ENCODE measurements at places on chromosomes 6 and 20. TPM values are rescaled to one million over a fixed set of nuclear protein-coding genes. Genes with fewer than 3 reads are reported as not detected.

GRCh38 chr6:92124200-92124651 is 1295.1 kb downstream of the EPHA7 start:
- DNase-seq: no peak
- no peaks in the 10 kb centered on the region for H3K36me3 ChIP-seq
- no peak overlapping the region for H3K27ac ChIP-seq

DNA sequence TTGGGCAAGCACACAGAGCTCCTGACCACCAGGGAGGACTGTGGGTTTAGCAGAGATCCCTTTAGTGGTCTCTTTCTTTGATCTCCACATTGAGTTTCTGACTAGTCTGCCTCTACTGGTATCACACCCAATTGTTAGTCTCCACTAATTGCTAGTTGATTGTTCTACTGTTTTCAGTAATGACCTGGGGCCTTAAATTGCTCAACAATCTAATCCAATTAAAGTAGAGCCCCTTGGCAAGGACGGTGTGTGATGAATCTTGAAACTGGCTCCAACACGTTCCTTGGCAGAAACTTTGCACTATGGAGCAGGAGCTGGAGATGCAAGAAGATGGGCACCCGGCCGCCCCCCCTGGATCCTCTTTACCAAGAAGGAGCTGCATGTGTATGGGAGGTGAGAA is 12.3 kb downstream of the FAM50B start:
- DNase-seq: no peak
- peaks cover 38% of the 10 kb centered on the region for H3K27me3 ChIP-seq
- no peaks in the 10 kb centered on the region for H3K4me1 ChIP-seq
- H3K4me3 ChIP-seq: no peak overlapping the region
- H3K36me3 ChIP-seq: no peaks in the 10 kb centered on the region

GRCh38 chr20:32764005-32764960 is 2.1 kb downstream of the DNMT3B start:
- H3K4me1 ChIP-seq: peaks cover 14% of the 10 kb centered on the region
- peaks cover 9% of the 10 kb centered on the region for H3K27me3 ChIP-seq
- no peak overlapping the region for H3K4me3 ChIP-seq
- no peaks in the 10 kb centered on the region for H3K36me3 ChIP-seq
- no peak overlapping the region for H3K27ac ChIP-seq

The PTCHD4 gene
- not detected for total RNA-seq

DNA sequence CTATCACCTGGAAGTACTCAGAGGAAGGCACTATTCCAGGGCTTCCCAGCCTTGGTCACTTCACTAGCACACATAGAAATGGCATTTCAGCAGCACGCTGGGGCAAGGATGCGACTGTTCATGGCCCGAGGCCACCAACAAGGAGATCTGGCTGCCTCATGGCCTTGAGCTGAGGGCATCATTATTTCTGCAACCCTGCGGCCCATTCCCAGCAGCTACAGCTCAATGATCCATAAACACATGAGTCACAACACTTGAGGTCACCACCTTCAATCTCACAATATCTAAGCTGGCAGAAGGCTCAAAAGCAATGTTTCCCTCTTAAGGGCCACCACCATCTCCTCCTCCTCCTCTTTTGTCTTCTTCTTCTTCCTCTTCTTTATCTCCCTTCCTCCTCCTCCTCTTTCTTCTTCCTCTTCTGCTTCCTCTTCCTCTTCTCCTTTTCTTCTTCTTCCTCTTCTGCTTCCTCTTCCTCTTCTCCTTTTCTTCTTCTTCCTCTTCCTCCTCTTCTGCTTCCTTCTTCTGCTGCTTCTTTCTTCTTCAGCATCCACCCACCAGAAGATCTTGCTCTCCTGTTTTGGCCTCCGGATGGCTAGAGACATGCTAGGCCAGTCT is 382.9 kb upstream of the CNR1 start:
- H3K4me1 ChIP-seq: no peaks in the 10 kb centered on the region
- no peaks in the 10 kb centered on the region for H3K36me3 ChIP-seq

- H3K4me3 ChIP-seq: no peak overlapping the region
- no peaks in the 10 kb centered on the region for H3K4me1 ChIP-seq
- DNase-seq: no peak
- H3K36me3 ChIP-seq: peaks cover 12% of the 10 kb centered on the region
- no peaks in the 10 kb centered on the region for H3K27me3 ChIP-seq
These were observed 15.5 kb downstream of the TM9SF4 start for GRCh38 chr20:32124916-32125454.
